ENCODE measurements at places on chromosomes 4 and X.

DNA sequence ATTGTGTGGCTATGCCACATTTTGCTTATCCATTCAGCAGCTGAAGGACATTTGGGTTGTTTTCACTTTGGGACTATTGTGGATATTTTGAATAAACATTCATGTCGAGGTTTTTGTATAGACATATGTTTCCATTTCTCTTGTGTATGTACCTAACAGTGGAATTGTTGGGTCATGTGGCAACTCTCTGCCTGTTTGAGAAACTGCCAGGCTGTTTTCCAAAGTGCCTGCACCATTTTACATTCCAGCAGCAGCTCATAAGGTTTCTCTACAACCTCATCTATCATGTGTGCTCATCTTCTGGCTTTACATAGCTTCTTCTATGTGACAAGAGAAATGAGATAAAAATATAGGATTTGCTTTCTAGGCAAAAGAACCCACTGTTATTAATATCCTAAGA, 29.5 kb upstream of the TSPAN5 start:
- no peak for DNase-seq

DNA sequence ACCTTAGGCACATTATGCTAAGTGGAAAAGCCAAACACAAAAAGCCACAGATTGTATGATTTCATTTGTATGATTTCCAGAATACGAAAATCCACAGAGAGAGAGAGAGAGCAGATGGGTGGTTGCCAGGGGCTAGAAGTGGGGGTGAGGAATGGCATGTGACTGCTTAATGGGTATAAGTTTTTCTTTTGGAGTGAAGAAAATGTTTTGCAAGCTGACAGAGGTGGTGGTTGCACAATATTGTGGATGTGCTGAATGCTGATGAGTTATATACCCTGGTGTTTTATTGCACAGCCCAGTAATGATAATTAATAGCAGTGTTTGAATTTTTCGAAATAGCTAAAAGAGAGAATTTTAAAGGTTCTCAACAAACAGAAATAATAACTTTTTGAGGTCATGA, 386.1 kb upstream of the HS3ST1 start:
- no peak for DNase-seq

DNA sequence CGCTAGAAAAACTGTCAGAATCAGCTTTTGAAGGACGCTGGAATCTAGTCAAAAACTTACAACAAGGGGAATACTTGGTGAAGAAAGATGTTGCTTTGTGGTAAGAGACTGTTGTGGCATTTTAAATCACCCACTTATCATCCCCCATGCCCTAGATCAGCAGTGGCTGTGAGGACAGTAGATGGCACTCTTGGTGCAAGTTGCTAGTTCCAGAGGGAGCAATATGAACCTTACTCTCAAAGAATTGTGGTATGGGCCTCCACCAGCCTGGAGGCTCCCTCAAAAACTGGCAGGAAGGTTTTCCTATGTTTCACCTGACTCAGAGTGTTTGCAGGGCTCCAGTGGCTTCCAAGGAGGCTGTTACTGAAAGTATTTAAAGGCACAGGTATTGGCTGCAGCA, 37.7 kb upstream of the SLC16A2 start:
- no peak for DNase-seq

GRCh38 chr4:3387154-3387942, 54.4 kb upstream of the HGFAC start:
- peak; percentile 48 for DNase-seq

GRCh38 chrX:151722241-151722846, 6.5 kb downstream of the FATE1 start:
- peak; percentile 43 for DNase-seq
